Hindlimb muscle (tissue), 1 donor: ENCODE measurements at places on chromosomes 6 and 20. TPM values are rescaled to one million over a fixed set of nuclear protein-coding genes. Genes with fewer than 3 reads are reported as not detected.
A peak's percentile ranks its signal among the peaks of the same experiment; 100 is the strongest.

- no peak for DNase-seq
Measured at GRCh38 chr6:54014440-54014839, 96.8 kb upstream of the MLIP start.

DNA sequence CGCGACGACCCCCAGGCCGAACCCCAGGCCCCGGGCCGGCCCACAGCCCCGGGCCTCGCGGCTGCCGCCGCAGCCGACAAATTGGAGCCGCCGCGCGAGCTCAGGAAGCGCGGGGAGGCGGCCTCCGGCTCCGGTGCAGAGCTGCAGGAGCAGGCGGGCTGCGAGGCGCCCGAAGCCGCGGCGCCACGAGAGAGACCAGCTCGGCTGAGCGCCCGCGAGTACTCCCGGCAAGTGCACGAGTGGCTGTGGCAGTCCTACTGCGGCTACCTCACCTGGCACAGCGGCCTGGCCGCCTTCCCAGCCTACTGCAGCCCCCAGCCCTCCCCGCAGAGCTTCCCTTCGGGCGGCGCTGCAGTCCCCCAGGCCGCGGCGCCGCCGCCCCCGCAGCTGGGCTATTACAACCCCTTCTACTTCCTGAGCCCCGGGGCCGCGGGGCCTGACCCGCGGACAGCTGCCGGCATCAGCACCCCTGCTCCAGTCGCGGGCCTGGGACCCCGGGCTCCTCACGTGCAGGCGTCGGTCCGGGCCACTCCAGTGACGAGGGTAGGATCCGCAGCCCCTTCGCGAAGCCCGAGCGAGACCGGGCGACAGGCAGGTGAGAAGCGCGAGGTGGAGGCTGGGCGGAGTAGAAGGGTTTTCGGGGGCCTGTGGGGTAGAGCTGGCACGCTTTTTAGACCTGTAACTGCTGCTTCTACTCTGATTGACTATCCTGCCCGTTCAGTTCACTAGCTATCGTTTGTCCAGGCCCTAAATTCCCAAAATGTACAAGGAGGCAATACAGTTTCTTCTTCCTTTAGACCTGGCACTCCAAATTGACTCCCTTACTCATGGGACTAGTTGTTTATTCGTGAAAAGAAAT, 654 bp downstream of the FAM8A1 start:
- DNase-seq: peak; percentile 65

Gene KCNK16
- polyA plus RNA-seq: not detected

Gene ACSS1
- polyA plus RNA-seq: 24.4 TPM

Gene SPATS1
- polyA plus RNA-seq: not detected

Gene TRIM15
- polyA plus RNA-seq: not detected

GRCh38 chr6:42197555-42198362, 3.0 kb upstream of the GUCA1B start:
- no peak for DNase-seq

DNA sequence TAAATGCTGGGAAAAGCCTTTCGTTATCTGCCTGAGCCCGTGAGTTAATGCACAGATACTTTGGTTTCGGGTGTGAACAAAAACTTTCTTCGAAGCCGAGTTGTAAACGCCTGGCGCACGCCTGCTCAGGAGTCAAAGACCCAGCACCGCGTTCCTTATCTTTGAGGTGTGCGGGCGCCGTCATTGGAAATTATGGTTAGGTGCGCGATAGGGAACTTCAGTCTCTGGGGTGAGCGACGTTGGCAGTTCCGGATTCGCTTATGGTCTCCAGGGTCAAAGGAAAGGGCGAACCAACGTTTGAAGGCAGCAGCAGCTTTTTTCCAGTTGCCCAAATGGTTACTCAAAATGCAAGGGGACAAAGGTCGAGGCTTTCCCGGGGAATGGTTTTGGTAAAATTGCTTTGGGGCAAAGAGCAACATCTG, 853 bp downstream of the SLC22A3 start:
- DNase-seq: peak; percentile 40

Gene TAP2
- 8.1 TPM for polyA plus RNA-seq

DNA sequence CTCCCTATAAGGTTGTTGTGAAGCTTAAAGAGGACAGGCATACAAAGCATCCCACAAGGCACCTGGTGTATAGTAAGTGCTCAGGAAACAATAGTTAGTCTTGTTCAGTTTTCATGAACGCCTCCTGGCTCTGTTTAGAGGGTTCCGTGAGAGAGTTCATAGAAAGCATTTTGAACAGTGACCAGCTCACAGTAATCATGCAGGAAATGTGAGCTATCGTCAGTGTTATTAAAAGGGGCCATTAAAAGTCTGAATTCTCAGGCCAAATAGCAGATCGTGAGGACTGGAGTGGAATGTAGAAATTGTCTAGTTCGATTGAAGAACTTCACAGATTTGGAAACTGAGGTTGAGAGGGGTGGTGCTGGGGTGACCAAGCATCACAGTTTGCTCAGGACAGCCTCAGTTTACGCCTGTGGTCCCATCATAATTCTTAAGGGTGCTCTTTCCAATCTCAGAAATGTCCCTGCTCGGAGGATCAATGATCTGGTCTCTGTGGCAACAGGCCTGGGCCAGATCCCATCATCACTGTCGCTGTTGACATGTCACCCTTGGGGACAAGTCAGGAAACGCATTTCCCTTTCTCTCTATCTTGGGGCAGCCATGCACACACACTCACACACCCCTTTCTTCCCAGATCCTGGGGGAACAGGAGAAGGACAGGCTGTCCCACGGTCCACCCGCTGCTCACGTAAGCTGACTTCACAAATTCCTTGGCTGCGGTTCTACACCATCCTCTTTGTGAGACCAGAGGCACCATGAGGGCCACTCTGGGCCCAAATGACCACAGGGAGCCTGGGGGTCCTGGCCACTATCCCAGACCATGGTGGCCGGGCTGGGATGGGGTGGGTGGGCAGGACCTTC, 7.2 kb downstream of the TGM2 start:
- DNase-seq: no peak

Gene SIRPD
- not detected for polyA plus RNA-seq

GRCh38 chr20:17645546-17646208, 36.4 kb downstream of the RRBP1 start:
- no peak for DNase-seq

DNA sequence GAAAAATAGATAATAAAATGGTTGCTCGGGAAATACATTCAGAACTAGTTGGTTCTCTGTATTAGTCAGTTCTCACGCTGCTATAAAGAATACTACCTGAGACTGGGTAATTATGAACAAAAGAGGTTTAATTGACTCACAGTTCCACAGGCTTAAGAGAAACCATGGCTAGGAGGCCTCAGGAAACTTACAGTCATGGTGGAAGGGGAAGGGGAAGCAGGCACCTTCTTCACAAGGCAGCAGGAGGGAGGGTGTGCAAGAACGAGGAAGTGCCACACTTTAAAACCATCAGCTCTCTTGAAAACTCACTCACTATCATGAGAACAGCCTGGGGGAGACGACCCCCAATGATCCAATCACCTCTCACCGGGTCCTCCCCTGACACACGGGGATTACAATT, 24.2 kb upstream of the SNX9 start:
- DNase-seq: no peak

Gene DAAM2
- polyA plus RNA-seq: 43.2 TPM

Gene WFDC12
- polyA plus RNA-seq: not detected

GRCh38 chr6:151136141-151136755, 103.5 kb upstream of the AKAP12 start:
- DNase-seq: peak; percentile 54

- no peak for DNase-seq
Measured at GRCh38 chr6:75266716-75267291, 17.8 kb downstream of the TMEM30A start.

GRCh38 chr20:50426866-50427718, 83.1 kb upstream of the PTPN1 start:
- no peak for DNase-seq

Gene POU3F2
- polyA plus RNA-seq: 0.05 TPM

Gene THEMIS
- not detected for polyA plus RNA-seq

Gene TREML2
- polyA plus RNA-seq: 0.08 TPM

DNA sequence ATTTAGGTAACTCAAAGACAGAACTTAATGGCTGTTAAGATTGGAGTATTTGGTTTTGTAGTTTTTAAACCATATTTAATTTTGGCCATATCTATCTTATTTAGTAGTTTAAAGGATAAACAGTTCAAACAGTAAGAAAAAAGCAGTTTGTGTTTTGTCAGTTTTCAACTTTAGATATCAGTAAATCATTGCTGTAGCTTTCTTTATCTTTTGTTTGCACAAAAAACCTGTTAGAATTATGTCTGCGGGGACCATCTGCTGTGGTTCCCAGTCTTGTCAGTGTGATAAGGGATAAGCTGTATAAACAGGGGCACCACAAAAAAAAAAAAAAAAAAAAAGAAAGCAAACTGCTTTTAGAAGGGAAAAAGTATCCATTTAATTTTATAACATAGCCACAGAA, 40.9 kb downstream of the CDKAL1 start:
- no peak for DNase-seq

GRCh38 chr6:111843347-111844147, 29.7 kb downstream of the FYN start:
- DNase-seq: no peak

Gene FAM162B
- 8.0 TPM for polyA plus RNA-seq

DNA sequence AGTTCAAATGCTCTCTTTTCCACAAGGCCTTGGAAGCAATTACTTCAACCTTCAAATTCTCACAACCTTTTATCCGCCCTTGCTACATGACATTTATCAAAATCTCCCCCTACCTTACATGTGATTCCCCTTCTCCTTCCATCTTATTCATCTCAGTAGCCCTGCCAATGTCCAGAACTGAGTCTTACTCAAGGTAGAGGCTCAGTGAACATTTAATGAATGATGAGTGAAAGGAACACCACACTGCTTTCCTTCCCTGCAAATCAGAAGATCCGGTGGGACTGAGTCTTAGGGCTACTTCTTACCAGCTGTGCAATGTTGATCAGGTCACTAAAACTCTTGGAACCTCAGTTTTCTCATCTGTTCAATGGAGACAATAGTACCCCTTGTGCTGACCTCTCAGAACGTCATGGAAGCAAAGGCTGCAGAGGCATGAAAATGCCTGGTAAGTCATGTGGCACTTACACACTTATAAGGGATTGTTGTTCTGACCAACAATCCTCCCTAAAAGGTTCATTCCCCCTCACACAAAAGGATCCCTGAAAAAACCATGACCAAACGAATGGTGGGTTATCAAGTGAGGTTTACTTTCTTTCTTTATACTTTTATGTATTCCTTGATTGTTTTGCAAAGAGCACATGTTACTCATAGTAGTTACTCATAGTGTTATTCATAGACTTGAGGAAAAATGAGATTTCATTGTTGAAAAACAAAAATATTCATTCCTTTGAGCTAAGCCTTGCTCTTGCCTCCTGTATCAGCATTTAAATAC, 6.5 kb downstream of the MDGA1 start:
- DNase-seq: no peak

Gene SLC22A7
- not detected for polyA plus RNA-seq

- DNase-seq: no peak
Measured at GRCh38 chr6:52725535-52726192, 37.6 kb downstream of the GSTA2 start.

- DNase-seq: no peak
Measured at GRCh38 chr20:2917266-2917665, 44.0 kb downstream of the PTPRA start.

- no peak for DNase-seq
Measured at GRCh38 chr20:61516346-61517208, 264.5 kb downstream of the CDH4 start.

DNA sequence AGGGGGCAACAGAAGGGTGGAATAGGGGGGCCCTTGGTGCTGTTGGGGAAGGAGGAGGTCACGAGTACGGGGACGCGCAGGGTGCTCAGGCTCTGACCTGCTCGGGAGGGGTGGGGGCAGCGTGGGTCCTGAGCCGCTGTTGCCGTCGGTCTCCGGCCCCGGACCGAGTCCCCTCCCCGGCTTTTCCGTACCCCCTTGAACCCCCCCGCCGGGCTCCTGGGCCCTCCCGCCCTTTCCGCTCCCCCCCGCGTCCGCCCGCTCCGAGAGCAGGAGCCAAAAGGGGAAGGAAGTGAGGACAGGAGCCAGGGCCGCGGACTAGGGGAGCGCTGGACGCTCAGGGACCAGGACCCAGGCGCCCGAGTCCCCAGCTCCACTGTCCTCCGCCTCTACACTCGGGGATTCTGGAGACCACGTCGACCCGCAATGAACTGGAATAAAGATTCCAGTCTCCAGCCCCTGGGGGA, at the start of gene RGL2:
Gene RGL2, minus strand, starts transcription at position 170 of the 464 bp plus-strand sequence. CDS start 332 bp downstream, outside the sequence.
- DNase-seq: peak; percentile 84

Gene NMBR
- polyA plus RNA-seq: 0.14 TPM

Gene IL17F
- polyA plus RNA-seq: not detected

Gene ANGPT4
- 0.18 TPM for polyA plus RNA-seq

Gene EHMT2
- polyA plus RNA-seq: 33.6 TPM
